ENCODE measurements at places on chromosomes 6 and 20.

DNA sequence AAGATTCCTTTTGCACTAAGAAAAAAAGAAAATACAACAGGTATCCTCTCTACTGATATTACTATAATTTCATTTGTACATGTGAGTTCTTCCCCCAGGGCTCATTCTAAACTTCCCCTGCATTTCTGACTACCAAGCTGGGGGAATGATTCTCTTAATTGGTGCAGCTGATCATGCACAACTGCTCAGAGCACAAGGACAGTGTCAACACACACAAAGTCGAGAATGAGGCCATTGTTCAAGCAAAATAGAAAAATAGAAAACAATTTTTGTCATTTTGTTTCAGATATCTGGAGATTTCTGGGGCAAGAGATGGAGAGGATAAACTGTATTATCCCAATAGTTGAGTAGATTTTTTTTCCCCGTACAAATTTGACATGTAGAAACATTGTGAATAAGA, 236.3 kb downstream of the HAO1 start:
- no peak for DNase-seq

DNA sequence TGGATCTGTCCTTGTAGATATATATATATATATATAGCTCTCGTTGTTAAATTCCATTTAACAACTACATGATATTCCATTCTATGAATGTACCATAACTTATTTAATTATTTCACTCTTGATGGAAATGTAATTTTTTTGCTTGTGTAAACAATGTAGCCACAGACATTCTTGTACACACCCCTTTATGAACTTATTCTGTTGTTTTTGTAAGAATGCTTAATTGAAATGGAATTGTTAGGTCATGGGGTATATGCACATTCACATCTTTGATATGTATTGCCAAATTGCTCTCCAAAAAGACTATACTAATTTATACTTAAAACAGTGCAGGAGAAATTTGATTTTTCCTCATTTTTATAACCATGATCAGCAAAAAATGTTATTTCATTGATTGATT, 67.2 kb downstream of the MAP3K4 start:
- DNase-seq = no peak

- no peak for DNase-seq
These were observed 238.0 kb downstream of the COL12A1 start for GRCh38 chr6:74967821-74968220.

DNA sequence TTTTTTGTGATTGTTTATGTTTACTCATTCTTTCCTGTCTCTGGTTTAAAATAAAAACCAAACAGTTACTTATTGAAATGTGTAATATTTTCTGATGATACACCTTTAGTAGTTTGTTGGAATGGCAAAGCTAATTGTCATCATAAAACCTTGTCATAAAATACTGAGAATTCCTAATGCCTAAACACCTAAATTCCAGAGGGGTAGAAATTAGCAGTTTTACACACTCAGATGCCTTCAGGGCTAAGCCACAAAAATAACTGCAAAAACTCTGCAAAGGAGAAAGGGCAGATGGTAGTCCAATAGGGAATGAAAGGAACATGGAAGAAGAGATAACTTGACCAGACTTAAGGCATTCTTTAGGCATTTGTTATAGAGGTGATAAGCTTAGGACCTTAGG, 30.3 kb downstream of the FAM83B start:
- no peak for DNase-seq

DNA sequence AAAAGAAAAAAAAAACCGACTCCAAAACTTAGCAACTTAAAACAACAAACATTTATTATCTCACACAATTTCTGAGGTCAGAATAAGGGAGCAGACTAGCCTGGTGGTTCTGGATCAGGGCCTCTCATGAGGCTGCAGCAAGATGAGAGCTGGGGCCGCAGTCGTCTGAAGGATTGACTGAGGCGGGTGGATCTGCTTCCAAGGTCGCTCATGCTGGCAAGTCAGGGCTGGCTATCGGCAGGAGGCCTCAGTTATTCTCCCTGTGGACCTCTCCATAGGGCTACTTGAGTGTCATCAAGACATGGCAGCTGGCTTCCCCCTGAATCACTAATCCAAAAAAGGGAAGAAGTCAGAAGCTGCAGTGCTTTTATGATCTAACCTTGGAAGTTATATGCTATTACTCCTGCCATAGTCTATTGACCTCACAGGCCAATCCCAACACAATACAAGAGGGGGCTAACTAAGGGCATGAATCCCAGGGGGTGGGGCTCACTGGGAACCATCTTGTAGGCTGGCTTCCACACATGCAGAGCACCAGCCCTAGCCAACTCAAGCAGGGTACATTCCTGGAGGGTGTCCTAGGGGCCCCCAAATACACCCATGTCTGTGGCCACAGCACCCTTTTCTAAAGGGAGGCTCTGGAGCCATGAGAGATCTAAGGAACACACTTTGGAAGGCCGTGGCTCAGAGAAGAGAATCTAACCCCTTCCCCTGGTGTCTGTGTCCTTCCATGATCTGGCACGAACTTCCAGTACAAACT, 11.3 kb downstream of the EBF4 start:
- no peak for DNase-seq

GRCh38 chr20:1282966-1283365, 16.9 kb downstream of the SNPH start:
- DNase-seq = no peak

DNA sequence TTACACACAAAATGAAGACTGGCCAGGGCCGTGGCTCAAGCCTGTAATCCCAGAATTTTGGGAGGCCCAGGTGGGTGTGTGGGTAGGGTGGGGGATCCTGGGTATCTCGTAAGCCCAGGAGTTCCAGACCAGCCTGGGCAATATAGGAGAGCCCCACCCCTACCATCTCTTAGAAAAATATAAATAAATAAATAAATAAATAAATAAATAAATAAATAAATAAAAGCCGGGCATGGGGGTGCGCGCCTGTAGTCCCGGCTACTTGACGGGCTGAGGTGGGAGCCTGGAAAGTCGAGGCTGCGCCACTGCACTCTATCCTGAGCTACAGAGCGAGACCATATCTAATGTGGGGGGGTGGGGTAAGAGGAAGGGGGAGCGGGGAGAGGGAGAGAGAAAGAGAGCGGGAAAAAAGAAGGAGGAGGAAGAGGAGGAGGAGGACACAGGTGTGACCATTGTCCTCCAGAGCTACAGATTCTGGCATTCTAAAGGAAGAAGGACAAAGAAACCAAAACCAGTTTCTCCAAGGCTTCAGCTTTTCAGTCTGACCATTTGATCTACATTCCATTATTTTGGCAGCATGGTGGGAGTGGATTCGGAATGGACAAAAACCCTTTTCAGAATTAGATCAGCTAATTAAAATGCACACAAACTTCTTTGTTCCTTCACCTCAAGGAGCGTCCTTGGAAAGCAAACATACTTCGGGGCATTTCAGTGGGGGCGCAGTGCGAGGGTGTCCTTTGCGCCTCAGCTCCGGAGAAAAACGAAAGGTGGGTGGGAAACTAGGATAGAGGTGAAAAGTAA, 577 bp upstream of the C6orf141 start:
- no peak for DNase-seq

DNA sequence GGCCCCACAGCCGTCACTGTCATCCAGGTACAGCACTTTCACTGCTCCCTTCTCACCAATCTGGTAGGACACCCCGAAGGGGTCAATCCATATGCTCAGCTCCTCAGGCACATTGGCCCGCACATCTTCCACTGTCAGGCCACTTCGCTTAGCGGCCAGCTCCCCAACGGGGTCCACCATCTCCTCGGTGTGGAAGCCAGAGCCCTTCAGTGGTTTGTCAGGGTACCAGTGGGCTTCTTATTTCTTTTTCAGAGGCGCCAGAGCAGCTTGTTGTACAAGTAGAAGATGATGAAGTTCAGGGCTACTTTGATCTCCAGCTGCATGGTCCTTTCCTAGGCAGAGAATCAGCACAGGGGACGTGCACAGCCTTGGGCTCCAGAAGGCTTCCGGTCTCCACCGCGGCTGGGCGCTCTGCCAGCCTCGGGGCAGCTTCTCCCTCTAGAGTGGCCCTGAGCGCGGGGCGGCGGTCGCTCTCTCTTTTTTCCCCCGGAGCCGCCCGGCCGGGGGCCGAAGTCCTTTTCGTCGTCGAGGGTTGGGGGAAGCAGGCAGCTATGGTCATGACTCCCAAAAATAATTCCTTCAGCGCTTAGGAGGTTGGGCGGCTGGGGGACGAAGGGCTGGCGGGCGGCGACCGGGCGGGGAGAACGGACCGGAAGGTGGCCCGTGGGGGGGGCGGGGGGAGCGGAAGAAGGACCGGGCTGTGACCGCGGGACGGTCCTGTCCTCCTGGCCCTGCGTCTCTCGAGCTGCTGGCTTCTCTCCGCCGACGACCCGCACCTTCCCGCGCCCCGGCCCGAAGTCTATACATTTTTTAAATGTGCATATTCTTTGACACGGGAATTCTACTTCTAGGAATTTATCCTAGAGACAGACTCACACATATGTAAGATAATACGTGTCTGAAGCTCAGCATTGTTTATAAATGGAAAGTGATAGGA, 6.5 kb upstream of the ZSCAN9 start:
- DNase-seq = peak; percentile 62

- DNase-seq = no peak
These were observed 1324.4 kb downstream of the GRIK2 start for GRCh38 chr6:102717737-102718456.

DNA sequence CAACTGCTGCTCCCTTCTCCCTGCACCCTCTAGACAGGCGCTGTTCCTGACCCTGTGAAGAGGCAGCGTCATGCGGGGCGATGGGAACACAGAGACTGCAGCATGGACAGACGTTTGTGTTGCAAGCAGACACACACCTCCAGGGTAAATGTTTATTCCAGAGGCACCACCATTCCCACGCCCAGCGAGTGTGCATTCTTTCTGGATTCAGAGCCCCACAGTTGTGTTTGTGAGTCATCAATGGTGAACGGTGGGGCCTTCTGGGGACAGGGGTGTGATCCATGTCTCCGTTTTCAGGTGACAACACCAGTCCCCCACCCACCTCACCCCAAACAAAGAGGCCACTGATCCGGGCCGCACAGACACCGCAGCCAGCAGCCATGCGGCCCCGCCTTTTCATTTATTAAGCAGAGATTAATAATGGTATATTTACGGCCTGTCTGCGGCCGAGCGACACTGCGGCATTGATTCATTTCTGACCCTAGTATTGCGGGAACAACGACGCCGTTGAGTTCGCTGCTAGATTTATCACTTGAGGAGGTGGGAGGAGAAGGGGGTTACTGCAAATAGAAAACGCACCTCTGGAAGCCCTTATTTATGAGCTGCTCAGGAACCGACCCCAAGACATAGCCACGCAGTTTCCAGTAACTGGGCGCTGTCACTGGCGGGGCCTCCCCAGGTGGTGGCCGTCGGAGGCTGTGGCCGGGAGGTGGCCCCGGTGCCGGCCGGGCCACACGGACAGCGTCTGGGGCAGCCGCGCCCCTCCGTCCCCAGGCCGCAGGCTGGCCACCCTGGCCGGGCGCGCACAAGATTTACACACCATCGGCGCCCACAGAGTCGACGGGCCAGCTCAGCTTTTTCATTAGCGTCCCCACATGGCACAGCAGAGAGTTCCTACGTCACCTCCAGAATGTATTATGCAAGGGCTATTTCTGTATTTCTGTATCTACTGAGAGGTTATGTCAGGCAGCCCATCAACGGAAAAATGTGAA, 367.6 kb downstream of the THBS2 start:
- no peak for DNase-seq

GRCh38 chr6:168941036-168941435, 312.6 kb downstream of the THBS2 start:
- peak; percentile 49 for DNase-seq

GRCh38 chr6:17218023-17218748, 63.0 kb upstream of the RBM24 start:
- DNase-seq = no peak

DNA sequence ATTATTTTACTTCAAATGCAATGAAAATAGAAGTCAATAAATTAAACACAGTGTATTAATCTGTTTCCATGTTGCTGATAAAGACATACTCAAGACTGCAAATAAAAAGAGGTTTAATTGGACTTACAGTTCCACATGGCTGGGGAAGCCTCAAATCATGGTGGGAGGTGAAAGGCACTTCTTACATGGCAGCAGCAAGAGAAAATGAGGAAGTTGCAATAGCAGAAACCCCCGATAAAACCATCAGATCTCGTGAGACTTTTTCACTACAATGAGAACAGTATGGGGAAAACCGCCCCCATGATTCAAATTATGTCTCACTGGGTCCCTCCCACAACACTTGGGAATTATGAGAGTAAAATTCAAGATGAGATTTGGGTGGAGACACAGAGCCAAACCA, 82.2 kb downstream of the GPR63 start:
- no peak for DNase-seq

GRCh38 chr20:4112481-4113421, 97.4 kb upstream of the RNF24 start:
- DNase-seq = no peak

- no peak for DNase-seq
These were observed 9.8 kb downstream of the BCAS4 start for GRCh38 chr20:50804437-50805348.

GRCh38 chr20:57308451-57309271, 20.9 kb upstream of the SPO11 start:
- no peak for DNase-seq

Measured in uterus (tissue), 4 donors.